Tongue (tissue), 3 donors: ENCODE measurements at places on chromosomes 2 and 18.

- no peak for DNase-seq
Observed at GRCh38 chr2:112198780-112199179, 56.1 kb downstream of the ZC3H8 start.

- no peak for DNase-seq
Observed at GRCh38 chr2:211333377-211333776, 777.0 kb downstream of the CPS1 start.

GRCh38 chr2:129458436-129458835, 521.0 kb upstream of the RAB6C start:
- DNase-seq: no peak

DNA sequence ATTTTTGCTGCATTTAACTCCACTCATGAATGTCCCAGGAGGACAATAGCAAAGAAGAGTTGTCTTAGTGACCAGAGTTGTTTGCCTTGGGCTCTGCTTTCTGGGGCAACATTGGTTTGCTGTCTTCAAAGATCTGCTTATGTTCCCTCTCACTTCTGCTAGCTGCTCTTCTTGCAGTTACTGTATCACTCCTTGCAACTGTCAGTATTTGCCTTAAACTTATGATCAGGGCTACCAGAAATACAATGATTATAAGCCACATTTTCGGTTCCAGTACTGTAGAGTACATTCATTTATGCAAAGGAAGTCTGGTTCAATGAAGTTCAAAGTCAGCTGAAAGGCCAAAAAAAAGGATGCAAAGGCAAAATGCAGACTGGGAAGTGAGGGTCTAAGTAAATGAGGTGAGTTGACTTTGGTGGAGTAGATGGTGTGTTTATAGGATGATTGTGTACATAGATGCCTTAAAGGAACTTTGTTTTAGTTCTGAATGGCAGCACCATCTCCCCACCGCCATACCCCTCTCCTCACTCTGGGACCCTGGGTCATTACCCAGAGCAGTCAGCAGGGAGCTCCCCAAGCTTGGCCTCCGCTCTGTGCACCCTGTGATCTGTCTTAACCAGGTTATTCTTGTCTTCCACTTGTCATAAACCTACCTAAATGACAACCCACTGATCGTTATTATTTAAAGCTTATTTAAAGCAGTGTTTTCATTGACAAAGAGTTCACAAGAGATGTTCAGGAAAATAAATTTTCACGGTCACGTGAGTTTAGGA, 236.0 kb downstream of the DOK6 start:
- DNase-seq: no peak

DNA sequence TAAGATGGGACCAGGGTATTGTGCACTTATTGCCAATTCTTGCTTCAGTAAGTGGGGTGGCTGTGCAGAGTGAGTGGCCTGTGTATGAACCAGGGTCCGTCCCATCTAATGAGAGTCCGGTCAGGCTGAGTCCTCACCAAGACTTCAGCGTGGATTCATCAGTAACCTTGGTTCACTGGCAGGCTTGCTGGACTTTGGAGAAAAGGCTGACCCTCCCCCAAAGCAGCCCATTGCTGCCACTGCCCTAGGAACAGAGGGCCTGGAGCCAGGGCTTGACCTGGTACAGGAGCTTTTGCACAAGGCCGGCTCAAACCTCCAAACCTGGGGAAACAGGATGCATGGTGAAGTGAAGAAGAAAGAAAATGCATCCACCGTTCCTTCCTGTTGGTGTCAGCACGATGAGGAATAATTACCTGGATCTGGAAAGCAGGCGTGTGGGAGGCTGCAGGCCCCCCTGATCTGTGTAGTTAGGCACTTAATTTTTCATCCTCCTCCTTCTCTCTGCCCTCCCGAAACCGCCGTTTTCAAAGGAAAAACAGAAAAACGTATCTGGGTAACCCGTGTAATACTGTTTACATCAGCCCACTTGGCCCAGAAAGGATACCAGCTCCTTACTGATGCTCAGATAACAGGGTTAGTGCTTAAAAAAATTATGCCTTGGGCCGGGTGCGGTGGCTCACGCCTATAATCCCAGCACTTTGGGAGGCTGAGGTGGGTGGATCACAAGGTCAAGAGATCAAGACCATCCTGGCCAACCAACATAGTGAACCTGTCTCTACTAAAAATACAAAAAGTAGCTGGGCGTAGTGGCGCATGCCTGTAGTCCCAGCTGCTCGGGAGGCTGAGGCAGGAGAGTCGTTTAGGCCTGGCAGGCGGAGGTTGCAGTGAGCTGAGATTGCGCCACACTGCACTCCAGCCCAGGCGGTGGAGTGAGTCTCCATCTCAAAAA, 147.7 kb downstream of the TGIF1 start:
- peak; percentile 24 for DNase-seq

GRCh38 chr2:144995482-144995881, 475.6 kb upstream of the ZEB2 start:
- no peak for DNase-seq

DNA sequence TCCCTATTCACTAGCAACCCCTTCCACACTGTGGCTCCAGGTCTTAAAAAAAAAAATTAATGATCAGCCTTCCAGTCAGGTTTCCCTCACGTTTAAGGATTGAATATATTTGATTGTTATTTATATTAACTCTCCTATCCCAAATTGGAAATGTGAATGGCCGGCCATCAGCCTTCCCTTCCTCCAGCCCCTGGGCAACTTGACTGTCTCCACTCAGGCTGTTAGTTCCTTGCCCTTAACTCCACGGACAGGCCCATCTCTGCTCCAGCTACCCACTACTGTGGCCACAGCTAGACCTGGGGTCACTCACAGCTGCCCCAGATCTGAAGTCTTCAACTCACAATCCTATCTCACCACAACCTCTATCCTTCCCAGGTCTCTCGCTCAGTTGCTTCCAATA, 39.9 kb downstream of the THOC1 start:
- DNase-seq: no peak

- no peak for DNase-seq
Observed at GRCh38 chr2:222180619-222181018, 118.2 kb downstream of the PAX3 start.

- no peak for DNase-seq
Observed at GRCh38 chr2:209276000-209276399, 147.8 kb upstream of the MAP2 start.

DNA sequence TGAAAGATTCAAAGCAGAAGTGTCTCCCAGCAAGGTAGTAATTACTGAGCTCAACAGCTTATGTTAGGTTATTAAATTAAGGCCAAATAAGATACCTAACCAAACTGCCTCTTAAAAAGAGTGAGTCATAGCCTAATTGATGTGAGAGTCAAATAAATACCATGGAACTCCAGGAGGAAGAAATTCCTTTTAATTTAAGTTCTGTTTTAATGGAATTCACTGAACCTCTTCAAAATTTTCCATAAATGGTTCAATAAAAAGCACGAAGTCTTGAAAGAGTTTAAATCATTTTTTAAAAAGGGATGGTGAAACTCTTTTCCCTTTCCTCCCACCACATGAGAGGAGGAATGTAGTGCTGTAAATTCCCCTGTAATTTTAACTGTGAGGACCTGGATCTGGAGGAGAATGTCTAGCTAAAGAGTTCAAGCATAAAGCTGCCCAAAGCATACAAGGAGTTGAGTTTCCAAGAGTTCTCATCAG, 180.8 kb upstream of the MMADHC start:
- peak; percentile 21 for DNase-seq

DNA sequence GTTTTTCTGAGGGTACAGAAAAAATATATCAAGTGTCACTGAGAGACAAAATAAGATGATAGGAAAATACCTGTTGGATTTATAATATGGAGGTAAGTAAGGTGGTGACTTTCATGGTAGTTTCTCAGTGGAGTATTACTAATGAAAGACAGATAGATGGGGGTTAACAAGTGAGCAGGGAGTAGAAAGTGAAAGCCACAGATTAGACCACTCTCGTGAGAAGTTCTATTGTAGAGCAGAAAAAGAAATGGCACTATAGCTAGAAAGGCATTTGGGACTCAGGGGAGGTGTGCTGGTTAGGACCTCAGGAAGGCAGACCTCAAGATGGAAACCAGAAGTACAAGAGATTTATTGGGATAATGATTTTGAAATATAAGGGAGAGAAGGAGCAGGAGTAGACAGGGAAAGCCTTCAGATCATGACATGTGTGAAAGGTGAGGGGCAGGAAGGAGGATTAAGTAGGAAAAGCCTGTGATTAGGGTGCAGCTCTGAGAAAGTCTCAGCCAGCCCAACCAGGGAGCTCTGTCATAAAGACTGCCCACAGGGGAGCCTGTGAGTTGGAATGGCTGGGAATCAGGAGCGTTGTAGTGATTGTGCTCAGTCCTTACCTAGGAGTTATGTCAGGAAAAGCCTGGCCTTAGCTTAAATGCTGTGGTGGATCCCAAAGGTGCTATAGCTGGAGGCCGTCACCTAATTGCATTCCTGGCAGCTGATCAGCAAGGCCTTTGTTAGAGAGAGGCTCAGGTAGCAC, 198.1 kb downstream of the IKZF2 start:
- DNase-seq: no peak

DNA sequence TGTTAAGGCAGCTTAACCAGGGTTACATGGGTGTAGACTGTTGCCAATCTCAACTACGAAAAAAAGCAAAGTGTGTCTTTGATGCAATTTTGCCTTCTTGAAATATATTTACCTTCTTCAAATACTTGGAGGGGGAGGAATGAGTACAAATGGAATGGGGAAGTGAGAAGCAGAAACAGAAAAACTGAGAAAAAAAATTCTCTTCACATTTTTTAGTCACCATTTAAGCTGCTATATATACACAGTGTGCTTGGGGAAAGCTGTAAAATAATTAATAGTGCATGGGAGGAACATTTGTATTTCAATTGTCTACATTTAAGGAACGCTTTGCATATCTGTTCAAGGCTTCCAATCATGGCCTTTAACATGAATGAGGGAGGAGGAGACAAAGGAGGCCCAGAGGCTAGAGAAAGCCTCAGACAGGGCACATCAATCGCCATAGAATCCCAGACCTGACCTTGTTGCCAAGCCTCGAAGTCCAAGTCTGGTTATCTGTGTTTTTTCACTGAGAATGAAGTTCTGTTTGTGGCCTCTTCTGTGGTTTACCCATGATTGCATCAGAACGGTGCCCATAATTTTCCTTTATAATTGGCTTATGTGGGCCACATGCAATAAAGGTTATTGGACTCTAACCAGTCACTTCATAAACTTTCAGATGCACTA, 158.6 kb downstream of the PIK3C3 start:
- no peak for DNase-seq

DNA sequence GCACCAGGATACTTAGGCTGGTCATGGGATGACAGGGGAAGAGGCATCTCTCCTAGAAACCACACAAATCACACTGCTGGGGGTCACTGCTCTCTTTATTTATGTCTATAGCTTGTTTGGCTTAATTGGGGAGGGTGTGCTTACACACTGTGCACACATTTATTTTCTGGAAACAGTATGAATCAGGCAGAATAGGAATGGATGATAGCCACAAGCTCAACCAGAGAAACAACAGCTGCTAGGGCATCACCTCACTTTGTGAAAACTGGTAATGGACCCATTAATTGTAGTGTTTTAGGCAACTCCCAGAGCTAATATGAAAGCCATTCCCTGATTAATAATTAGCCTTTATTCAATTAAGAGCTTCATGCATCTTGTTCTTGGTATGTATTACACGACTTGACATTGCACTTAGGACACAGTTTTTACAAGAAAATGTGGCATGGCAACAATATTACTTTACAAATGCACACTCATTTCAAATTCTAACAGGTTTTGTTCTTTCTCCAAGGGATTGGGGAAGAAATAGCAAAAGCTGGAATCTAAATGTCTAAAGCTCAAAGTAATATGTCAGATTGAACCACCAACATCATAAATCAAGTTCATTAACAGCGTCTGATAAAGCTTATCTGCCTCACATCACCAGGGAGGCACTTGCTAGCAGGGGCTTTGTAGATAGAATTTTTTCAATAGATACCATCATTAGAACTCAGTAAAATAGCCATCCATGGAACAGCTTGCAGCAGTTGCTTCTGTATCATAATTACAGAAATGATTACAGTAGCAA, 361.9 kb upstream of the FSHR start:
- DNase-seq: no peak

- peak; percentile 77 for DNase-seq
Observed at GRCh38 chr2:119223521-119224390, at the start of gene STEAP3. Gene STEAP3, plus strand, starts transcription at chr2:119223834. Its CDS starts 7,179 bp downstream, at chr2:119231013.

DNA sequence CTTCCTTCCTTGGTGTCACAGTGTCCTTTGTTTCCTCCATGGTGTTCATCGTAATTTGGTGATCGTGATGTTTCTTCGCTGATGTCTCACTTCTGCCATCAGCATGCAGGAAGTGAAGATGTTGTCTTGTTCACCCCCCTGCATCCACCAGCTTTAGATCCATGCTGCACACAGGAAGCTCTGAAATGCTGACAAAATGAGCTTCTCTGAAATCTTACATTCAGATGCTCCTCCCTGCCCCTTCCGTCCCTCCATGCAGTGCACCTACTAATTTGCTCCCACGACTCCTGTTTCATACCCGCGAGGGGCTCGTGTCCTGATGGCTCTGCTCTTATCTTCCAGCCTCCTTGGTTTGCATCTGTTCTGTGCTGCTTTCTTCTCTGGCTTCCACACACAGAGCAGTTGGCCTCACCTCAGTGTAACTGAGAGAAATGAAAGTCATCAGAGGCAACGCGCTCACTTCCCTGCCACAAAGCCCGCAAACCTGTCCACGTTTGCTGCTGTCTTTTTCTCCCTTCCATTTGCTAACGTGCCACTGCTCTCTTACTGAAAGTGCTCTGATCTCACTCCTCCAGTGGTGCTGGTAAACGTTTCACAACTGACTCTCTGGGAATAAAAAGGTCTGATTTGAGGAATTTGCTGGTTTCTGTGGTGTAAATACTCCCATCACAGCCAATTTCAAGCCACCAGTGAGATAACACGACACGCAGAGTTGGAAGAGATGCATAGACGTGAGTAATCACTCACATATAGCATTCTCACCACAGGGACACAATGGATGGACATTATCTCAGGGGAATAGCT, 41.0 kb upstream of the MGAT4A start:
- no peak for DNase-seq

- DNase-seq: peak; percentile 2
Observed at GRCh38 chr18:66317243-66318090, 286.4 kb downstream of the CDH19 start.

- DNase-seq: no peak
Observed at GRCh38 chr2:24720310-24720709, 72.9 kb downstream of the PTRHD1 start.

DNA sequence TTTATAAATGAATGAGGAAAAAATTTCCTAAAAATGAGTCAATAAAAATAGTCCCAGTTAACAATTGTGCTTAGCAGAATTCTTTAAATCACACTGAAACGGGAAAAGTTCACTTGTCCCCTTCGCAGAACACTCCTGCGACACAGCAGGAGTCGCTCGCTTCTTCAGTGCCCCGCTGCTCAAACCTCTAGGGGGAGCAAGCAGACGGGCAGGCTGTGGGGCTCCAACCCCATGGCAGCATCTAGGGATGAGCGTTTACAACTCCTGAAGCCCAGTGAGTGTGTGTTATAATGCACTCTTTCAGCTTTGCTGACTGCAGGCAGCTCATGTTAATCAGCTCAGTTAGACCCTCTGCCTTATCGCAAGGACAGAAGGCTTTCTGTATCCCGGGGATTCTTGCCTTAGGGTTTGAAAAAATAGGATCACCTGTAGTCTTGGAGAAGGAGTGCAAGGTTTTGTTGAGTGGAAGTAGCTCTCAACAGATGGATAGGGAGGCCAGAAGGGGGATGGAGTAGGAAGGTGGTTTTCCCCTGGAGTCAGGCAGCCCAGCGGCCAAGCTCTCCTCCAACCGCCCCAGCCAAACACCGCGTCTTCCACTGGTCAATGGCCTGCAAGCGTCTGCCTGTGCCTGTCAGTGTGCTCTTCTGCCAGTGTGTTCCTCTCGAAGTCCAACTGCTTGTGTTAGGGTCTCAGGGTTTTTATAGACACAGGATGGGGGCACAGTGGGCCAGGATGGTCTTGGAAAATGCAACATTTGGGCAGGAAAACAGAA, 1977.7 kb upstream of the LRRTM1 start:
- DNase-seq: no peak

- no peak for DNase-seq
Observed at GRCh38 chr18:42654556-42654955, 460.9 kb downstream of the RIT2 start.
